ENCODE measurements at places on chromosomes 1 and 21.

DNA sequence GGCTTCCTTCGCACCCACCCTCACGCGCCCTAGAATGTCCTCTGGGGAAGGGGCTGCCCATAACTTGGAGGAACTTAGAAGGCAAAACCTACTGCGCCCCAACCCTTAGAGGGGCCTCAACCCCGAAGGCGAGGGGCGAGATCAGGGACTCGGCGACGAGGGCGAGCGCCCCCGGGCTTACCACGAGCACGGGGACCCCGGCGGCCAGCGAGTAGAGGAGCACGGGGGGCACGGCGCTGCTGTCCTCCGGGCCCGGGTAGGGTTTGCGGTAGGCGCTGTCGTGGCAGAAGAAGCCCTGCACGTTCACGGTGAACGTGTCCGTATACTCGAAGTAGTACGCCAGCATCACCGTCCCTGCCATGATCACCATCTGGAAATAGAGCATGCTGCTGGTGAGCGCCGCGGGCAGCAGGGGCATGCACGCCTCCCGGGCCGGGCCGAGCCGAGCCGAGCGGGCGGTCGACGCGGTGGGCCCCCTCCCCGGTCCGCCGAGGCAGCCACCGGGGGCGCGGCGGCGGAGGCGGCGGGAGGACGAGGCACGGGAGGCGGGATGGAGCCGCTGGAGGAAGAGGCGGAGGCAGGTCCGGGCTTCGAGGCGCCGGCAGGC lies 304 bp downstream of the PLPPR5 start:
- DNase-seq: peak; percentile 0

DNA sequence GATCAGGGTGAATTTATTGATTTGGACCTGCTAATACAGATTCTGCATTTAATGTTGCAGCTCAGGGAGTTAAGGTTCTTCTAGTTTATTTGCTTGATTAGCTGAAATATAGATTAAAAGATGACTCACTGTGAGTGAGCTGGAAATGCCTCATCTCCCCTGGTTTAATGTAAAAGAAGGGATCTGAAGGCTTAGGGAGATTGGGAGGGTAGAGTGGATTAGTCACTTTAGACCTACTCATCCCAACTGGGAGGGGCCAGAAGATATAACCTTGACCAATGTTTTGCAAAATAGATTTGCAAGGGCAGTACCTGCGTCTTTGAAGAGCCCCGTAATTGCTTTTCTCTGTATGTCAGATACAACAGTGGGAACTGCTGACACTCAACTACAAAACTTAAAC lies 922.8 kb upstream of the ADGRL4 start:
- DNase-seq: no peak

DNA sequence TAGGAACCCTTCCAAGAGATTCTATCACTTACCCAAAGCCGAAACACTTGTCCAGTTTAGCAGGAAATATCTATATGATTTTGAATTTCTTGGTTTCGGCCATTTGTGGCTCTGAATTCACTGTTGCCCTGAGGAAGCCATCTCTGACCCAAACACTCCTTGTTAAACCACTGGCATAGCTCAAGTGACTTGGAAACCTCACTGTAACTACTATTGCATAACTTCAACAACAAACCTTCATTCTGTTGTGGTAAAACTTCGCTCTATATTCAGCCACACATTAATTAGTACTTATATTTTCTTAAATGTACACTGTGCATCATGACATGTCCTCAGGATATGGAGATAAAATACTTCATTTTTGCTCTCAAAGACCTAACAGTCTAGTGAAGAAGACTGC lies 63.2 kb downstream of the ST6GALNAC3 start:
- no peak for DNase-seq

- DNase-seq: no peak
Measured at GRCh38 chr1:58898739-58899586, 115.1 kb upstream of the JUN start.
